Right cardiac atrium (tissue), 5 donors: ENCODE measurements at places on chromosomes 7 and 10.

DNA sequence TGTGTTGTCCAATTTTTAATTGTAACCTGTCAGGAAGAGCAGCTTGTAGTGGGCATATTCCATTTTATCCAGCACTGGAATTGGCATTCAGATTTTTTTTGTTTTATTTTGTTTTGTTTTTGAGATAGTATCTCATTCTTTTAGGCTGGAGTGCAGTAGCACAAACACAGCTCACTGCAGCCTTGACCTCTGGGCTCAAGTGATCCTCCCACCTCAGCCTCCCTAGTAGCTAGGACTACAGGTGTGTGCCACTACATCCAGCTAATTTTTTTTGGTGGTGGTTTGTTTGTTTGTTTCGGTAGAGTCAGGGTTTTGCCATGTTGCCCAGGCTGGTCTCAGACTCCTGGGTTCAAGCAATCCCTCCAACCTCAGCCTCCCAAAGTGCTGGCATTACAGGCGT, 44.7 kb downstream of the GUSB start:
- no peak for DNase-seq

GRCh38 chr7:15073301-15073700, 170.8 kb upstream of the DGKB start:
- no peak for DNase-seq

- no peak for DNase-seq
Measured at GRCh38 chr10:60141896-60142559, 235.7 kb upstream of the CCDC6 start.

DNA sequence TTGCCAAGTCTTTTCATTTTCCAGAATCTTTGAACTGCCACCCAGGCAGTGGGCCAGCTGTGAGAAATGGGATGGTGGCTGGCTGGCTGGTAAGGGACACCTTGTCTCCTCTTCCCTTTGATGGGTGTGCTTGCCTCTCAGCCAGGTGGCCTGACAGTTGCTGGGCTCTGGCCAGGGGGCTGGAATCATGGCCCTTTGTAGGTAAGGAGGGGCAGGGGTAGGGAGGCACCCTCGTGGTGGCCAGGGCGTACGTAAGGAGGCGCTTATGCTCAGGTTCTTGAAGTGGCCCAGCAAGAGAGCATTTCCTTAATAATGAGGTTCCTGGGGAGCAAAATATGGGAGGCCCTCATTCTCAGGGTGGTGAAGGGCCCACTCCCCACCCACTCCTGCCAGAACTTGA, 33.0 kb upstream of the GOLGA7B start:
- DNase-seq = no peak

DNA sequence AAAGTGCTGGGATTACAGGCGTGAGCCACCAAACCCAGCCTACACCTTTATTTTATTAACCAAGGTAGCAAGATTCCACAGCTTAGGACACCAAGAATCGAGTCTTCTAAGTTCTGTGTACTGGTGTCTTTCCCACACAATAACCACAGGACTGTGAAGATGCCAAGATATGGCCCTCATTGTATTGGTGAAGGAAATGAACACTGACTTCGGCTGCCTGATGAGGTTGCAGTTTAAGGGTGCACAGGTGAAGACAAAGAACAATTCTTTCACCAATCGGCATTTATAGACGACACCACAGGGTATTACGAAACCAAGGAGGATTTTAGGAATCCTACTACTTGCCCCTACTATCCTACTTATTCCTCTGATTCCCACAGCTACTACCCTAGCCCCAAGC, 47.5 kb upstream of the SVOPL start:
- DNase-seq = no peak

DNA sequence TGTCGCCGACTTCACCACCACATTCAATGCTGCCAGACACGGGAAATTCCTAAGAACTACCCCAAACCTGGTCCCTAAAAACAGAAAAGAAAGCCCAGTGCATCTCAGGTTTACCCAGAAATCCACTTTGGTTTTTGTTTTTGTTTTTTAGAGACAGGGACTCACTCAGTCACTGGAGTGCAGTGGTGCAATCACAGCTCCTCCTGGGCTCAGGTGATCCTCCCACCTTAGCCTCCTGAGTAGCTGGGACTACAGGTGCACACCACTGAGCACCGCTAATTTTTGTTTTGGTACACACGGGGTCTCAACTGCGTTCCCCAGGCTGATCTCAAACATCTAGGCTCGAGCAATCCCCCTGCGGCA, 22.8 kb downstream of the MAD1L1 start:
- DNase-seq = no peak

DNA sequence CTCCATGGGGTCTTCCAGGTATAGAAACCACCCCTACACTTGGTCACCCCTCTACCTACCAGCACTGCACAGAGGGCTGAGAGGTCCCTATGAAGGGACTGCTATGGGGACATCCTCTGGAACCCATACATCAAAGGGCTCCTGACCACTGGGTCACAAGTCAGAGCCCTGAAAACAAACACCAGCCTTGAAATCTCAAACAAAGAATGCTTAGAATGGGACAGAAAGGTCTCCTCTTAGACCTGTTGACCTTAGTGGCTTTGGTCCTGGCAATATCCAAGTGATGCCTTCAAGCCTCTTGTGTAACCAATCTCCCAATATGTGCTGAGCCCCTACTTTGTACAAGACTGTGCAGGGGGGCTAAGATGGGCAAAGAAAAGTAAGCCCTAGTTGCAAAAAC, 34.6 kb upstream of the DLX6 start:
- DNase-seq = no peak

DNA sequence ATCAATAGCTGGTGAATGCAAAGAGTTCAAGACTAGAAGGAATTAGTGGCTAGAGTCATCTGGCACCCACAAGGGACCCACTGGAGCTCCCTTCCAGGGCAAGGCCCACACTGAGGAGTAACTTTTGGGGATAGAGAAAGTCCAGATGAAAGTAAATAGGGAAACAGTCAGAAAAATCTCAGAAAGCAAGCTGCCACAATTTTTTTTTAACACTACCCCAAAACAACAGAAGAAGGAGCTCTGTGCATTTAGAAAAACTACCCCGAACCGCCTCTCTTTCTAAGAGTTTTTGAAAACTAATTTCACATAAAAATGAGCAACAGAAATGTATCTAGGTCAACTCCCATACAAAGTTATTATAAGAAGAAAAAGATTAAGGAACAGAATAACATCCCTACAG, 42.2 kb downstream of the AOAH start:
- no peak for DNase-seq

- DNase-seq = no peak
Measured at GRCh38 chr7:19930851-19931250, 157.4 kb upstream of the TMEM196 start.

GRCh38 chr7:152636441-152636840, 39.5 kb downstream of the XRCC2 start:
- DNase-seq = no peak

DNA sequence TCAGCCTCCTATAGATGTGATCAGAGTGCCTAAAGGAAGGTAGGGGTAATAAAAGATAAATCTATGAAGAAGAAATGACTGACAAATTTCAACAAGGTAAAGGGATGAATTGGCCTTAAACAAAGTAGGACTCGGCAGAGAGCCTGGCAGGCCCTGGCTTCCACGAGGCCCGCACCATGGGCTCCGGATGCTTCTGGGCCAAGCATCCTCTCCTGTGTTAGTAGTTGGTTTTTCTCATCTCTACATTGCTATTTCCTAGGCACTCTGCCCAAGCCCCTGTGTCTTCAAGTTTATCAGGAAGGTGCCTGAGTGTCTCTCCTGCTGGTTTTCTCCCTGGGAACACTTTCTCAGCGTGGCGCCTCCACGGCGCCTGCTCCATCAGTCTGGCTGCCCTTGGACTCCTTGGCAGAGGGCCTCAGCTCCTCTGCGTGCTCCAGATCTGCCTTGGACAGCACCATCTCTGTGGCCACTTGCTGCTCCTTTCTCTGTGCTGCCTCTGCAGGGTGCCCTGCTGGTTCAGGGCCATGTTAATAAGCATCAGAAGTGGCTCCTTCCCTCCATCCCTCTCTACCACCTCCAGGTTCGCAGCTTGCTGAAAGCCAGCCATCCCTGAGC, 413.3 kb upstream of the DPP6 start:
- DNase-seq = peak; percentile 64

- no peak for DNase-seq
Measured at GRCh38 chr7:5625938-5626337, 155.5 kb downstream of the RNF216 start.

DNA sequence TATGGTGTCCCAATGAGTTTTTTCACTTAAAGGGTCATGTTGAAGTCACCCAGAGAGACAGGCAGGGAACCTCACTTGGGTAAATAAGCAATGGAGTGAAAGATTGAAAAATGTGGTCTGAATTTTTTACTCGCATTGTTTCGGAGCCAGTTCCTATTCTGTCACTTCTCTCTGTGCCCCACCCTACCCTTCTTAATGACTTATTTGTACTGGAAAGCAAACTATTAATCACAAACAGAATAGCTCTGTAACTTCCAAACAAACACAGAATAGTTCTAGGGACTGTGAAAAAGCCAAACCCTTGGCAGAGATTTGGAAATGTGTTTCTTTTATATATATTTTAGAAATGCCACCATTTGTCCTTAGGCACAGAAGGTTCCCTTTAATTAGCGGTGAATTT, 76.0 kb downstream of the LRMDA start:
- DNase-seq = no peak

GRCh38 chr7:149414745-149415390, 46.0 kb downstream of the ZNF777 start:
- peak; percentile 87 for DNase-seq

GRCh38 chr7:95209276-95209675, 115.1 kb downstream of the PON1 start:
- no peak for DNase-seq

DNA sequence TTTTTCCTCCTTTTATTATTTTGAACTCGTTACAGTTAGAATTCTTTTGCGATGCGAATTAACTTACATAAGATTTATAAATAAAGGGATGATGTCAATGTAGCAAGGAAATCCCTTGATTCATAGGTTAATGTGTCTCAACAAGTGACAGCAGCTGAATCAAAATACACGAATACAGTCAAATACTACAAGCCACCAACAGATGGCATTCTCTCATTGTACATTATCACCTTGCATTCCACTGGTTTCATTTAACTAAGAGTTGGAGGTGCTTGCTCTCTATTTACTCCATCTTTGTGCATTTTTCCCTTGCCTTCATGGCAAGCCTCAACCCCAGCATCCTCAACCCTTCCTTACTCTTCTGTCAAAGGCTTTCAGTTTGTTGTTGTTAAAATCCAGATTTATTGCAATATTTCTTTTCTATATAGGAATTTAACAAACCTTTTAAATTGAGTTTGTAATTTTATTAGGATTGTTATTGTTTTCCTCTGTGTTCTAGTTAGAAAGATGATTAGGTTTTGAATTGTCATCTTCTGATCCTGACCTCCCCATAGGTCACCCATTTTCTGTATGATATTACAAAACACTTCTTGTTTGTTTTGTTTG, 78.3 kb downstream of the SLC25A40 start:
- no peak for DNase-seq

DNA sequence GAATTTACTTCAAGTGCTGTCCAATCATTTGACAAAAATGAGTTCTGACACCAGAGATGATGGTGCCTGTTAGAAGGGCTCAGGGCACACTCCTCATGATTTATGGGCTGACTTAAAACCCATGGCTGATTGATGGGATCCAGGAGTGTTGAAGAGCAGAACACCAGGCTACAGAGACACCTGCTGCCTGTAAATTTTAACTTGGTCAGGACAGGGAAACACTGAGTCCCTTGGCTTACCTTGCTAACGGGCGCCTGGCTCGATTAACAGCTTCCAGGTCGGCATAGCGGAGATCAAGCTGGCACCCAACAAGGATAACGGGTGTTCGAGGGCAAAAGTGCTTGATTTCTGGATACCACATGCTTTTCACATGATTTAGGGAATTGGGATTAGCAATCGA, 51.4 kb downstream of the RHOBTB1 start:
- DNase-seq = no peak

GRCh38 chr10:91680487-91680886, 47.6 kb upstream of the PPP1R3C start:
- no peak for DNase-seq

DNA sequence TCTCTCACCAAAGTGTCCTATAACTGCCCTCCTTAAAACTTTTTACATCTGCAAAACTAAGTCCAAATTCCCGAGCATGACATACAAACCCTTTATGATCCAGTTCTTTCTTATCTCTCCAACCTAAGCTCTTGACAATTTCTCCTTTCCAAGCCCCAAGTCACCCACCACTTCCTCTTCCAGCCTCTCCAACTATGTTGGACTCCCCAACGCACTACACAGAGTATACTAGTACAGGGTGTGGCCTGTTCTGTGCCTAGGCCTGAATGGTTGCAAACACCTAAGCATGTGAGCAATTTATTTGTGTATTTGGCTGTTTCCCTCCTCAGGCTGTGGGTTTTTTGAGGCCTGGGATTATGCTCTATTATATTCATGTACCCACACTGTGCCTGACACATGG, 101.2 kb upstream of the APBB1IP start:
- DNase-seq = no peak

GRCh38 chr10:96681524-96681923, 38.8 kb downstream of the PIK3AP1 start:
- no peak for DNase-seq

DNA sequence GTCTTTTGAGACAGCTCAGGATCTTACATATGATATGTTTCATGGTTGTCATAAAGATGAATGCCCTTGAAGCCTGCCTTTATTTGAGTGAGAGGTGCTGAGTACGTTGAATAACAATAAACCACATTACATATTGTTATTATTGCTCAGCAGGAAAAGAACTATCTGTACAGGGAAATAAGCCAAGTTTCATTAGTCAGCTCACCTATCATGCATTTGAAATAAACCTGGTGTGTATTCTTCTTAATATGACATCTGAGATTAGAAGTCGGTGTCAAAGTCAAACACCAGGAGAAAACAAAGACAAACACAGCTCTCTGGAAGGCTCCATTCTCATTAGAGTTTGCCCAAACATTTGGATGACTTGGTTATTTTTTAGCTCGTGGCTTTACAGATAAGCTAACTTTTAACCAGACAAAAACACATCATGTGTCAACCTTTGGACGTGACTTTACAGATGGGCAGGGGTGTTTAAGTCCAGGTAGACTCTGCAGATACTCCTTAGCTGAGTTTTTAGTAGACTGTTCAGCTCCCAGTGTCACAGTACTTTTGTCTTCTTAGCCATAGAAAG, 71.2 kb upstream of the AOAH start:
- no peak for DNase-seq

GRCh38 chr7:156780724-156781455, 112.1 kb downstream of the LMBR1 start:
- DNase-seq = no peak

DNA sequence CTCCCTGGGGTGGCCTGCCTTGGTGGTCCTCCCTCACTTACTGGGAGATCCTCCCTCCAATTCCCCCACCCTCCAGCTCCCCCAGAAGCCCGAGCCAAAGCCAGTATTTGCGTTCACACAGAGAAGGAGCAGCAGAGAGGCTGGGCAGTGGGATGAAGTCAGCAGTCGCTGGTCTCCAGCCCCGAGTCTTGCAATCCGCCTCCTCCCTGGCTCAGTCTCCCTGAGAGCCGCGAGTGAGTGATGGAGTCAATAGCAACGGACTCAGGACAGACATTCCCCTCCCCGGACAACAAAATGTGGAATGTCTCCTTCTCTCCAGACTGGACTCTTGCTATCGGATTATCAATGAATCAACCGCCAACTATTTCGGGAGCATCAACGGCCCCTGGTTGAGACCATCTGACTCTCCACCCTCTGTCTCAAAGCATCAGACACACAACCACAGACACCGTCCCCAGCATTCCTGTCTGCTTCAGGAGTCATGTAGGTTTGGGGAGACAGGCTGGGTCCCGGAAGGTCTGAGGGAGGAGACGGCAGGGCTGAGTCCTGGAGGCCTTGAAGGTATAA, 178.4 kb downstream of the SH3PXD2A start:
- DNase-seq = peak; percentile 80

- peak; percentile 76 for DNase-seq
Measured at GRCh38 chr10:944034-944831, 12.7 kb upstream of the LARP4B start.
